ENCODE measurements at places on chromosomes 7 and 10. TPM values are rescaled to one million over a fixed set of nuclear protein-coding genes. Genes with fewer than 3 reads are reported as not detected.

Gene TMEM72
- total RNA-seq: not detected

Gene MYL10
- not detected for total RNA-seq

Gene EVX1
- total RNA-seq: not detected

- H3K27ac ChIP-seq: no peak overlapping the region
- no peak for DNase-seq
- no peaks in the 10 kb centered on the region for H3K27me3 ChIP-seq
- H3K4me1 ChIP-seq: peaks cover 4% of the 10 kb centered on the region
- no peaks in the 10 kb centered on the region for H3K36me3 ChIP-seq
Measured at GRCh38 chr7:130356121-130356875, 11.7 kb downstream of the CPA5 start.

DNA sequence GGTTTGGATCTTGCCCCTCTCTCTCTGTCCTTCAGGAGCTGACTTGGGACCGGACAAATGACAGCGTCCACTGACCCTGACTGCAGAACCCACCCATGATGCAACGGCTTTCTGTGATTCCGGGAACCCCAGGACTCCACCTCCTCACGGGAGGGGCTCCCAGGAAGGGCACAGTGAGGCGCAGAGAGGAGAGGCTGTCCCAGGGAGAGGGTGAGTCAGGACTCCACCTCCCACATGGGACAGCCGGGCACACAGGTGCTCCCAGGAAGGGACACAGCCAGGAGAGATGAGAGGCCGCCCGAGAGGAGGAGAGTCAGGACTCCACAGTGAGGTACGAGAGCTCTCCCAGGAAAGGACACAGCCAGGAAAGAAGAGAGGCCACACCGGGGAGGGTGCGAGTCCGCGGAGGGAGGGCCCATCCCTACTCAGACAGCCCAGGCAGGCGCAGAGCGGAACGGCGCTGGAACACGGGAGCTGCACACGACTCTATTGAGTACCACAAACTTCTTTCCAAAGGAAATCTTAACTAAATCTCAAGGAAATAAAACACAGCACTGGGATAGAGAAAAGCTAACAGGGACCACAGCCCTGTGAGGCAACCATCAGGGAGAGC lies 162.5 kb downstream of the MAD1L1 start:
- H3K4me3 ChIP-seq: no peak overlapping the region
- no peak overlapping the region for H3K27ac ChIP-seq
- DNase-seq: no peak

- no peaks in the 10 kb centered on the region for H3K27me3 ChIP-seq
- no peak overlapping the region for H3K4me3 ChIP-seq
- H3K4me1 ChIP-seq: no peaks in the 10 kb centered on the region
- H3K36me3 ChIP-seq: no peaks in the 10 kb centered on the region
- no peak overlapping the region for H3K27ac ChIP-seq
Measured at GRCh38 chr7:26759108-26759507, 105.3 kb downstream of the SKAP2 start.
